ENCODE measurements at places on chromosomes 2 and 18.

DNA sequence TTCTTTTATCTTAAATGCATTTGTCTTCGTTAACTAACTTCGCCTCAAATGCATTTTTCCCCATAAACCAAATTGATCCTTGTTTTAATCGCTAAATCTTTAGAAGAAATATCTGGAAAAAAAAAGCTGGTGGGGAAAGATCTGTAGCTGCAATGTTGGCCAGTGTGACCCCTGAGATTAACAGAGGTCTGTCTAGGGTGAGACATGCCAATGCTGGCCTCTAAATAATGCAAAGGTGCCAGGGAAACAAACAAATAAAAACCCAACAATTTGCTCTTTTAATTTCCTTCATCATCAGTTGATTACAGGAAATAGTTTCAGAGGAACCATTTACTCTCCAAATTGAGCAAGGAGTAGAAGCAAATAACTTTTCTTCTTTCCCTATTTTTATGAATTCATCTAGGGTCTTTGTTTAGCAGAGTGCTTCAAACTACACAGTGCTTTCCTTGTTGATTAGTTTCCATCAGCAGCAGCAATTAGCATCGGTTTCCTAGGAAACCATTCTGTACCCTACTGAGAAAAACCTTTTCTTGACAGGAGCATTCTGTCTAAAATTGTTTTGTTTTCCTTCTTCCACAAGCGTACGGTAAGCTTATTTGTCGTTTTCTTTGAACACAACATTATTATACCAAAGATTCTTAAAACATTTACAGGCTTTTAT is 100.5 kb upstream of the UNC80 start:
- no peak for DNase-seq

DNA sequence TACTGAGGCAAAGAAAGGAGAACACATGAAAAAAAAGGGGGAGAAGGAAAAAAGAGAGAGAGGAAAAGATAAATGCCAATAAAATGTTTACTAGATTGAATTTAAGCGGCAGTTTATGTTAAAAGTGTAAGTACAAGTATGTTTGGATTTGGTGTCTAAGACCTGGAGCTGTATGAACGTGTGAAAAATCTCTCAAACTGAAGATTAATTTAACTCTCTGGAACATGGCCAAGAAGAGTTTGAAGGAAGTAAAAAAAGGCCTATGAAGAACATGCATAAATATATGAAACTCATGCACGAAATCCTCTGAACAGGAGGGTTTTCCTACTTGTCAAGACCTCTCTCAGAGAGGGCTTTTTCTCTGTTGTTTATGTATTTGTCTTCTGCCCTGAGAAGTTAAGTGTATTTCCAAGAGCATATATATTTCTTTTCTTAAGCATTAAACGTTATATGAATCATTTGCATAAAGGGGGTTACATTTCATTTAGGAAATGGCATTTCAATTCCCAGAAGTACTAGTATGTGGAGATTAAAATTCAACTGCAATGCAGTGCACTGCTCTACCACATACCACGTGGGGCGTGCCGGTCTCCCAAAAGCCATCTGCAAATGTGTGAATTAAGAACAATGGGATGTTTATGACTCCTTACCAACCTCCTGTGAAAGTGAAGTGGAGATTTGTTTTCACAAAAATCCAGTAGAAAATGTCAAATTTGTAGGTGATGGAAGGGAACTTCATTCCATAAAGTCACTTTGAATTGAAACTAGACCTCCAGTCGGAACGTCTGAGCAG is 281.1 kb upstream of the TRIB2 start:
- no peak for DNase-seq

GRCh38 chr2:28348149-28348567 is 44.5 kb upstream of the FOSL2 start:
- peak; percentile 54 for DNase-seq

DNA sequence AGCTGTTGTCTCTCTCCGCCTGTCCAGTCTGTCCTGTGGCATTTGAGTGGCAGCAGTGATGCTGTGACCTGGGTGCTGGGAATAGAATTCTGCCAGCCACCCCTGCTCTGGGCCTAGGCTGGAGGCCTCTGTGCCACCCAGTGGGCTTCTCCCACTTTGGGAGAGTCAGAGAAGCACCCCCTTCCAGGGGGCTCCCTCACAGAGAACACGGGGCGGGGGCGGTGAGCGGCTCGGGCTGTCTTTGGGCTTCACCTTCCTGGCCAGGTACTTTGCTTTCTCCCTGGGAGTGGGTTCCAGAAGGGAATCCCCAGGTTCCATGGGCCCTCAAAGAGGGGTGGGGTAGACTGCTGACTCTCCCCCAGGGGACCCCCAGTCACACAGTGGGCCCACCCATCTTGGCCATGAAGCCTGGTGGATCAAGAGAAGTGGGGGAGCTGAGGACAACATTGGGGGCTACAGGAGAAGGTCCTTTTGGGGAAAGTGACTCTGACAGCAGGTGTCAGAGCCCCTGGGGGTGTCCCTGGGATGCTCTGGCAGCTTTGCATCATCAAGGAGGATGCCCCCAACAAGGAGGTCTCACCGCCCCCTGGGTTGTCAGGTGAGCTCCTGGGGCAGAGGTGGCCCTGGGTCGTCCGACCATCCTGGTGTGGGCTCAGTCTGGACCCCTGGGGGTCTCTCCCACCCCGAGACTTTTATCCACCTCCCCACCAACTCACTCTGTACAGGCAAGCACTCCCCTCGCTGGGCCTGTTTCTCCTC is 18.8 kb upstream of the BOK start:
- no peak for DNase-seq

GRCh38 chr2:102661846-102662245 is 42.5 kb downstream of the SLC9A2 start:
- no peak for DNase-seq

- DNase-seq = no peak
Observed at GRCh38 chr18:72207280-72207679, 336.9 kb downstream of the CBLN2 start.

DNA sequence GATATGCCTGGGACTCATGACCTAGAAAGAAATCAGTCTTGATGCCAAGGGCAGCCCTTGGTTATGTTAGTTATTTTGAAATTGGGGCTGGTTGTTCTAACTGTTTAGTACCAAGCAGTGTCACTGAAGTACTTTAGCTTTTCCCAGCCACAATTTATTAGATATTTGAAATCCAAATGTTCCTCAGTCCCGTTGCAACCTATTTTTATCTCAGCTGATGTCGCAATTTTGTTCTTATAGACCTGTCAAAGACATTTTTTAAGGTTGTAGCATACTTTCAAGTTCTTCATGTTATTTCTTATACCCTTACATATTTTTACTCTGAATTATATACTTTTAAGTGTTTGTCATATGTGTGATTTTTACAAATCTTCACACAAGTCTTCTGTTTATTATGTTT is 100.1 kb downstream of the LRP1B start:
- DNase-seq = no peak

DNA sequence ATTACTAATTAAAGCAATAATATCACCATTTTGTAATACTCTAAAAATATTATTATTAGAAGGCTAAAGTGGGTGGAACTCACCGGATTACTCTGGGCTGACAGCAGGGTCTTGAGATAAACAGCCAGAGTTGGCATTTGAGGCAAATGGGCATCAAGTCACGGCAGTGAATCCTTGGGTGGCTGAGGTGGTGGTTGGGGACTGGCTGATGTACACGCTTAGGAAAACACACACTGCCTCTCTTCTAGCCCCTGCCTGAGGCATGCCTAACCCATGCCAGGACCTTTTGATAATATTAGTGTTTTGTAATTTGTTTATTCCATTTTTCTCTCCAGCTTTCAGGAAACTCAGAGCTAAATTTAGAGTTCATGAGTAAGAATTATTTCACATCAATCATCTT is 76.8 kb downstream of the ACKR3 start:
- DNase-seq = no peak

- no peak for DNase-seq
Observed at GRCh38 chr2:196607073-196607472, 32.4 kb upstream of the CCDC150 start.

DNA sequence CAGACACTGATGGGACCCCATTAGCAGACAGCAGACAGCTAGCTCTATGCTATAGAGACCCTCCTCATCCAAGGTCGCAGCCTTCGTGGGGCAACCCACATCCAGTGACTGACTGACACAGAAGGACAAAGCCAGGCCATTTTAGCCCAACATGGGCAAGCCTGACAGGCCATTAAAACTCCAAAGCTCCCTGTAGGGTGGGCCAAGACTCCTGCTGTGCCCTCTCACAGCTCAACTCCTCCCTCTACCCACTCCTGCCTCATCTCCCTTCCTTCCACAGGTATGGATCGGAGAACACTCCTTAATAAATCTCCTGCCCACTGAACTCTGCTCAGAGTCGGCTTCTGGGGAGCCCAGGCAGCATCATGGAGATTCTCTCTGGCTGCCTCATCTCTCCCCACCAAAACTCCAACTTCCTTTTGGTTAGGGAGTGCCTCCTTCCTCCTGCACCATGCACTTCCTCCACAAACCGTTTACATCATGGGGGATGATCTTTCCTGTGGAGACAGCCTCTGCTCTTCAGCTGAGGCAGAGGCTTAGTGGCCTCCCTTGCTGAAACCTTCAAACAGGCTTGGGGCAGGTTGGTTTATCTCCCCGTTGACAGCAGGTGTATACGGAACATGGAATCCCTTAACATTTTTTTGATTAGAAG is 86.5 kb downstream of the ACTR3 start:
- no peak for DNase-seq

DNA sequence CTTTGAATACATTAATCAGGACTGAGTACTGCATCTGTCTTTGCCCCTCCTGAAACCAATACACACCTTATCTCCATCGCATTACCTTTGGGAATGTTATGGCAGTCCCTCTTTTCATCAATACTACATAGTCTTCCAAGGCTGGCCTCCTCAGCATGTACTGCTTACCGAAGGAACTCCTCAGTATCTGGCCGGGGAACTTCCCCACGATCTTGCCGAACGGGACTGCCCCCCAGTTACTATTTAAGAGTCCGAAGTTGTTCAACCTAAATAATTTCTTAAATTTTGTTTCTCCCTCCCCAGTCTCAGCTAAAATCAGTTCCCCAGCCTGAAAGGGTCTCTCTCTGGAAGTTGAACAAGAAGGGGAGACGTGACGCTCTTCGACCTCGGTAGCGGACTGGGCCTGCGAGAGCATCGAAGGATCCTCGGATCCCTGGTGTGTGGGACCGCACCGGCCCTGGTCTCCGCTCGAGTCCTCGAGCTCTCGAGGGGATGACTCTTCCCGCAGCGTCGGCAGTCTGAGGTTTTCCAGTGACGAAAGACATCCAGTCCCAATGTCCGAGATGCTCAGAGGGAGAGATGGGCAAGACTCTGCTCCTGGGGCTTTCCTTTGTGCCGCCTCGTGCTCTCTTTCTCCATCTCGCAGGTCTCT is 489 bp downstream of the TRMT61B start:
- no peak for DNase-seq

- DNase-seq = no peak
Observed at GRCh38 chr2:174611006-174611405, 13.4 kb upstream of the WIPF1 start.

DNA sequence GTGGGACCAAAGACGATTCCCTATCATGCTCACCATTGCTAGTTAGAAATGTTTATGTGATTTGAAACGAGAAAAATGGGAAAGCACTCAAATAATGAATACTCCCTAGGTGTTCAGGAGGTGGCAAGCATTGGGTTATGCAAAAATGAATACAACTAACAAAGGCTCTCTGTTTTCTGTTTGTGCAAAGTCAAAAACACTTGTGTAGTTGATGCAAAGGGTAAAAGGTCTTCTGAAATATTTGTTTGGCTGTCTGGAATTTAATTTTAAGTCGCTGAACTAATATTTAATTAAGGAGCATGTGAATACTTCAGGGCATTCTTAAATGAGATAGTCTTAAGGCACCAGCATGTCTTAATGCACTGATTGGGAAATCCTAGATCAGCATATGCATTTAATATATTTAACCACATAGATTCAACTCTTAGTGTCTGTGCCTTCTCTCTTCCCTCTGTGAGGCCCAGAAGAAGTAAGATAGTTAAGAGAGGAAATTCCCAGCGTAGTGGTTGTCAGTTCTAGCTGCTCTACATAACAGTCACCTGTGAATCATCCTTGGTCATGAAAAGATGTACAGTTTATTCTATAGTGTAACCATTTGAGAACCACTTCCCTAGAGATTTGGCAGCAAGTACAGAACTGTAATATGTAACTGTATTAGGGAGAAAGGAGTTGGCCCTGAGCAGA is 111.9 kb downstream of the EPC2 start:
- DNase-seq = no peak

DNA sequence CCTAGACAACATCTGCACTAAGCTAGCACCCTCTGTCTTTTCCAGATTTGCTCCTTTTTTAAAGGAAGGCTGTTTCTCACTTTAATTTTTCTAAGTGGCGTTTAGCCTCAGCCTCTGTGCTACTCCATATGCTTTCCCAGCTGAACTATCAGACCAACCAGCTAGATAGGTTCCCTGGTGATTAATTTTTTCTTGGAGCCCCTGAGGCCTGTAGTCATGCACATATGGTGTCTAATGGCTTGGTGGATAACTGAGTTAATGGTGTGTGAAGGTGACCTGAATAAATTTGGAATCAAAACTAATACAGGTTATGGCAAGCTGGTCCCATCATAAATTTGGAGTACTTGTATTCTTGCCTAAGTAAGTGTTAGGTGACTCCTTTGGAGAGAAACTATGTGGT is 135.5 kb downstream of the MGAT5 start:
- DNase-seq = no peak

DNA sequence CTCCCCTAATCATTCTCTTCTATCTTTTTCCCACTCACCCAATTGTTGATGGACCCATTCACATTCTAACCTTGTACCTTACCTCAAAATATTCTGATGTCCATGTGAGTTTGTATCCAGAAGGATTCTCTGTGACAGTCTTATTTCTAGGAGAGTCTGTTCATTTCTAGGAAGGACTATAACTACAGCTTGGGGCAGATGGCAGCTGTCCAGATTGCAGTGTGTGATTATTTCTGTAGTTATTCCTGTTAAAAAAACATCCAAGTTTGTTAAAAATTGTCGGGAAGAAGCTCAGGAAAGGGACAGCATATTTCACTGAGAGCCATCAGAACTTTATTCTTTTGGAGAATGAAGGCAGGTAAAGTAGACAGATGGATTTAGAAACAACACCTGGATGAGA is 142.6 kb downstream of the RAPGEF4 start:
- DNase-seq = no peak

Data from activated CD4-positive, alpha-beta T cell treated with anti-CD3 and anti-CD28 coated beads for 48 hours (primary cell).